ENCODE measurements at places on chromosomes 12 and 14.

DNA sequence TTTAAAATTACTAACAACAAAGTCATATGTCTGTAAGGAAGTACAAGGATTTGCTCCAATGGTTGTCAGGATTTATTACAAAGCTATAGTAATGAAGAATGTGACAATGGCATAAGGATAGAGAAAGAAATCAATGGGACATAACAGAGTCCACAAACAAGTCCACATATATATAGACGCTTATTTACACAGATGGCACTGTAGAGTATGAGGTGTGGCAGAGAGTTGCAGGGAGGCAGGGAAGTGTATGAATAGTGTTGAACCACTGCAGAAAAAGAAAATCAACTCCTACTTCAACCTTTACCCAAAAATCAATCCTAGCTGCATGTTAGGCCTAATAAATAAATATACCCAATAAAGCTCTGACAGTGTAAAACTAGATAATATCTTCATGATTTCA lies 21.3 kb downstream of the SOS2 start:
- no peak for DNase-seq

GRCh38 chr14:28102814-28103213 lies 663.8 kb upstream of the FOXG1 start:
- no peak for DNase-seq

DNA sequence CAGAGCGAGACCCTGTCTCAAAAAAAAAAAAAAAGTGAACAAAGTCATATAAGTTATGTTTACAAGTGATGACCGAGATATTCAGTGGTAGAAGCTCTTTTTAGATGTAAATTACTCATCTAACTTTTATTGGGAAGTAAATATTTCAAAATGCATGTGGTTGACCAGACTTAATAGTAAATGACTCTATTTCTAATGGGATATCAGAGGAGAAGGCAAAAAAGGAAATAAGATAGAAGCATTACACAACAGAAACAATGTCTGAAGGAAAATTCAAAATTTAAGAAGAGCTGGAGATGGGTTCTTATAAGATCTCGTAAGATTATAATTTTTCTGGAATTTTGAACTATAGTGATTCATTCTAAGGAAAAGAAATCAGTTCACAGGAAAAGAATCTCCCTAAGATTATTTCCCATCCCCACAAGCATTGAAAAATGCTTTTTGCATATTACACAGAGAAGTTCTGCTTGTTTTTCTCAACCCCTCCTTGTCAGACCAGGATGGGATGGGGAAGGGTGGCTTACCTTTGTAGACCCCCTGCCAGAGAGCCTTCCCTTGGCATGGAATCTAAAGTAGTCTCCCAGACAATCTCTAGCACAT lies 63.1 kb upstream of the STK38L start:
- DNase-seq, result no peak

- DNase-seq, result no peak
Measured at GRCh38 chr14:94374116-94374515, 14.3 kb downstream of the SERPINA1 start.

DNA sequence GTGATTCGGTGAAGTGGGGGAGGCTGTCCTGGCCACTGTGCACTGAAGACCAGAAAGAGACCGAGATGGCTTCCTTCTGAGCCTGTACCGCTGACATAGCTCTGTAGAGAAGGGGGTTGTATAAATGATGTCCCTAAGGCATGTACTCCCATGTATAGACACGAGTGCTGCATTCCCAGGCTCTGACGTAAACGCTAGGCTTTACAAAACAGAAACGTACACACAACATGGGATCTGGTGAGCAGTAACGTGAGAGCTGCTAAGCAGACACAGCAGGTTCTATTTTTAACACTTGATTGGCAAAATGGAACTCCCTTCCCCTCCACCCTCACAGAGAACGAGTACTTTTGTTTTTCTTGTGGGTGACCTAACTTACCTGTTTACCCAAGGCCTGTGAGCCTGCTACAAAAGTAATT lies 35.9 kb downstream of the ACADS start:
- DNase-seq, result no peak

All from stimulated activated CD8-positive, alpha-beta memory T cell treated with anti-CD3 and anti-CD28 coated beads, Interleukin-4, amount 100 ng/mL, for 1 hour (primary cell).